ENCODE measurements at places on chromosomes 4 and X. TPM values are rescaled to one million over a fixed set of nuclear protein-coding genes. Genes with fewer than 3 reads are reported as not detected.

Gene FAM9B
- 0.10 TPM for total RNA-seq

Gene ADH1B
- total RNA-seq = not detected

Gene HSFX4
- total RNA-seq = not detected

Gene TMSB15A
- 27.1 TPM for total RNA-seq

Gene PRR32
- total RNA-seq = not detected

Gene PPEF1
- not detected for total RNA-seq

Gene TLR2
- 11.3 TPM for total RNA-seq

Gene PARM1
- under 0.01 TPM for total RNA-seq

Gene MAML3
- total RNA-seq = 3.2 TPM

Gene SYP
- 0.59 TPM for total RNA-seq

Gene CNGA1
- total RNA-seq = not detected

Gene SYNPO2
- 1.6 TPM for total RNA-seq

Gene MSMO1
- 95.4 TPM for total RNA-seq

Gene SMIM10
- total RNA-seq = 5.8 TPM

Gene IBSP
- total RNA-seq = not detected

Gene PNPLA4
- 3.4 TPM for total RNA-seq

Gene WAS
- total RNA-seq = 0.84 TPM

Gene NHSL2
- total RNA-seq = 0.36 TPM

Gene GNRHR
- not detected for total RNA-seq

Gene RBM3
- total RNA-seq = 208 TPM

Gene SRP72
- total RNA-seq = 104 TPM

Gene CT45A5
- 0.29 TPM for total RNA-seq

Gene CPLX1
- not detected for total RNA-seq

Gene RASGEF1B
- not detected for total RNA-seq

Gene RNF4
- 58.2 TPM for total RNA-seq

Gene SH2D1A
- not detected for total RNA-seq

All from RPMI7951 (cell line).